Tibial nerve (tissue), 4 donors: ENCODE measurements at places on chromosomes 11 and 22.
A peak's percentile ranks its signal among the peaks of the same experiment; 100 is the strongest.

GRCh38 chr11:41613326-41613725, 153.9 kb upstream of the LRRC4C start:
- no peaks in the 10 kb centered on the region for H3K27me3 ChIP-seq
- H3K27ac ChIP-seq = no peak overlapping the region
- H3K36me3 ChIP-seq = no peaks in the 10 kb centered on the region
- H3K4me3 ChIP-seq = no peak overlapping the region
- no peak for DNase-seq
- no peaks in the 10 kb centered on the region for H3K4me1 ChIP-seq

GRCh38 chr11:6468712-6469495, 4.8 kb downstream of the TRIM3 start:
- H3K36me3 ChIP-seq = peaks cover 20% of the 10 kb centered on the region
- peak overlapping the region; percentile 62 for H3K27ac ChIP-seq
- DNase-seq = peak; percentile 90
- no peaks in the 10 kb centered on the region for H3K27me3 ChIP-seq

GRCh38 chr11:313787-314553, at the start of gene IFITM1:
IFITM1 (plus strand) TSS chr11:314040; CDS start chr11:314171, 131 bp downstream.
- no peaks in the 10 kb centered on the region for H3K36me3 ChIP-seq
- H3K27ac ChIP-seq = peak within 1 kb of the TSS; percentile 90
- H3K27me3 ChIP-seq = no peaks in the 10 kb centered on the region
- no peak for DNase-seq
- peaks cover 63% of the 10 kb centered on the region for H3K4me1 ChIP-seq
- H3K4me3 ChIP-seq = peak within 1 kb of the TSS; percentile 55

- H3K36me3 ChIP-seq = no peaks in the 10 kb centered on the region
- no peak for DNase-seq
- H3K27ac ChIP-seq = peak overlapping the region; percentile 96
- H3K27me3 ChIP-seq = no peaks in the 10 kb centered on the region
These were observed 15.3 kb upstream of the PICK1 start for GRCh38 chr22:38041760-38042487.

DNA sequence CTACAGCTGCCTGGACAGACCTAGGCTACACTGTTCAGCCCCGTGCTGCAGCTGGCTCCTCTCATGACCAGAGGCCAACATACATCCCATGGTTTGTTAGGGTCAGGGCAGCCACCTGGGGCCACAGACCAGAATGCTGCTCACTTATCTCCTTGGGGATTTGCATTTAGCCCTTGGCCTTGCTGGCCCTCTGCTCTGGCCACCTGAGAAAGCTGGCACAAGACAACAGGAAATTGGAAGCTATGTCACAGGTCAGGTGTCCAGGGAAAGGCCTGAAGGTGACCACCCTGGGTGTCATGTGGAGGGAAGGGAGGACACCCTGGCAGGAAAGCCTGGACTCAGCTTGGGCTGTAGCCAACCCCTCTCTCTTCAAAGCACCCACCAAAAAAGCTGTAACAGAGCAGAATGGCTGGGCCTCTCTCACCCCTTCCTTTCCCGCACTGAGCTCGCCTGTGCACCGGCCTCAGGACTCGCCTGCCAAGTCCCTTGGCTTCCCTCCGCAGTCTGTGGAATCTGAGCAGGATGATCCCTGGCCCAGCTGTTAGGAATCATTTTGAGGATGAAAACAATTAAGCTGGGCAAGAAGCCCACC, 86.3 kb downstream of the SNX19 start:
- H3K27ac ChIP-seq = no peak overlapping the region
- peaks cover 7% of the 10 kb centered on the region for H3K4me1 ChIP-seq
- H3K4me3 ChIP-seq = no peak overlapping the region
- peak; percentile 57 for DNase-seq
- no peaks in the 10 kb centered on the region for H3K27me3 ChIP-seq

GRCh38 chr11:122655527-122656072, at the start of gene UBASH3B:
UBASH3B (plus strand) TSS chr11:122655722; CDS start chr11:122656050, 328 bp downstream.
- peak; percentile 48 for DNase-seq
- H3K4me3 ChIP-seq = peak within 1 kb of the TSS; percentile 80
- H3K27me3 ChIP-seq = no peaks in the 10 kb centered on the region
- no peaks in the 10 kb centered on the region for H3K36me3 ChIP-seq

GRCh38 chr11:120208777-120209176, 2.1 kb upstream of the OAF start:
- peak overlapping the region; percentile 5 for H3K27ac ChIP-seq
- no peaks in the 10 kb centered on the region for H3K36me3 ChIP-seq
- peak; percentile 63 for DNase-seq
- peaks cover 52% of the 10 kb centered on the region for H3K4me1 ChIP-seq
- H3K27me3 ChIP-seq = no peaks in the 10 kb centered on the region

GRCh38 chr11:133506551-133507094, 25.7 kb downstream of the OPCML start:
- H3K4me1 ChIP-seq = peaks cover 4% of the 10 kb centered on the region
- H3K4me3 ChIP-seq = no peak overlapping the region
- H3K27me3 ChIP-seq = no peaks in the 10 kb centered on the region
- no peaks in the 10 kb centered on the region for H3K36me3 ChIP-seq
- DNase-seq = no peak

GRCh38 chr22:38239101-38239761, 33.6 kb downstream of the TMEM184B start:
- H3K4me1 ChIP-seq = peaks cover 90% of the 10 kb centered on the region
- H3K36me3 ChIP-seq = no peaks in the 10 kb centered on the region
- H3K27me3 ChIP-seq = no peaks in the 10 kb centered on the region
- no peak overlapping the region for H3K4me3 ChIP-seq
- no peak for DNase-seq

GRCh38 chr22:47062126-47062525, 299.7 kb downstream of the TBC1D22A start:
- H3K4me3 ChIP-seq = no peak overlapping the region
- no peaks in the 10 kb centered on the region for H3K36me3 ChIP-seq
- no peaks in the 10 kb centered on the region for H3K27me3 ChIP-seq
- no peak for DNase-seq
- H3K27ac ChIP-seq = no peak overlapping the region

GRCh38 chr11:119729581-119729927, 554 bp upstream of the NECTIN1 start:
- peak overlapping the region; percentile 91 for H3K27ac ChIP-seq
- no peaks in the 10 kb centered on the region for H3K36me3 ChIP-seq
- peak overlapping the region; percentile 73 for H3K4me3 ChIP-seq
- peaks cover 39% of the 10 kb centered on the region for H3K4me1 ChIP-seq

DNA sequence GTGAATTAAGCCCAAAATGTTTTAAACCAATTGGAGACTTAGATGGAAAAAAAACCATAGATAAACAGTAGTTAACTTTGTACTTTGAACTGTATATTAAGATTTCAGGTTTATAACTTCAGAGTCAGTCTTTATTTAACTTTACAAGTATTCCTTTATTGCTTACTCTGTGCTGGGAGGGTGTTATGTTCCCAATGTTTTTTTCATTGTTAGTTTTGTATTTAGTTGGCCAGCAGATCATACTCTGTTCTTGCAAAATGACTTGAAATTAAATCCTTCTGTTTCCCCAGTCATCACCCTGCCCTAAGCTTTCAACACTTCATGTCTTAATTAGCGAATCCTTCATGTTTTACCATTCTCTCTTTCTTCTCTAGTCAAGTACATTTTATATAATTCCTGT, 25.3 kb downstream of the SIK2 start:
- H3K36me3 ChIP-seq = peaks cover 2% of the 10 kb centered on the region
- H3K27me3 ChIP-seq = no peaks in the 10 kb centered on the region
- no peak overlapping the region for H3K27ac ChIP-seq
- H3K4me1 ChIP-seq = no peaks in the 10 kb centered on the region
- DNase-seq = no peak

GRCh38 chr22:43370036-43370435, 26.9 kb upstream of the SCUBE1 start:
- H3K4me3 ChIP-seq = no peak overlapping the region
- H3K27ac ChIP-seq = no peak overlapping the region
- DNase-seq = no peak
- no peaks in the 10 kb centered on the region for H3K4me1 ChIP-seq

- DNase-seq = no peak
- H3K4me1 ChIP-seq = peaks cover 27% of the 10 kb centered on the region
- no peak overlapping the region for H3K4me3 ChIP-seq
- H3K27me3 ChIP-seq = no peaks in the 10 kb centered on the region
- no peaks in the 10 kb centered on the region for H3K36me3 ChIP-seq
These were observed 155.2 kb downstream of the MAML2 start for GRCh38 chr11:96187822-96188221.

DNA sequence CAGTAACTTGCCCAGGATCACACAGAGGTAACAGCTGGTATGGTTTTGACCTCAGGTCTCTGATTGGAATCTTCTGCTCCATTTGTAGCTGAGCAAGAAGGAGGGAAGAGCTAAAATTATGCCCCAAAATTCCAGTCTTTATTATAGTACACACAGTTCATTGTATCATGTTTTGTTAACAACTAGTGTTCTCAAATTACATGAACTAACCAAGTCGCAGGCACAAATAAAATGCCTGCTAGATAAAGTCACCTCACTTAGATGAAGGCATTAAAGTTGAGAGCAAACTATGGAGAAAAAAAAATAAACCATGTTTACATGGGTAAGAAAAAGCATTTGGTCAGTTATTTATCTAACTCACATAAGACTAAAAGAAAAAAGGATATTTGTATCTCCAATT, 58.8 kb downstream of the PDGFD start:
- no peaks in the 10 kb centered on the region for H3K27me3 ChIP-seq
- H3K4me3 ChIP-seq = no peak overlapping the region
- peak overlapping the region; percentile 9 for H3K27ac ChIP-seq

DNA sequence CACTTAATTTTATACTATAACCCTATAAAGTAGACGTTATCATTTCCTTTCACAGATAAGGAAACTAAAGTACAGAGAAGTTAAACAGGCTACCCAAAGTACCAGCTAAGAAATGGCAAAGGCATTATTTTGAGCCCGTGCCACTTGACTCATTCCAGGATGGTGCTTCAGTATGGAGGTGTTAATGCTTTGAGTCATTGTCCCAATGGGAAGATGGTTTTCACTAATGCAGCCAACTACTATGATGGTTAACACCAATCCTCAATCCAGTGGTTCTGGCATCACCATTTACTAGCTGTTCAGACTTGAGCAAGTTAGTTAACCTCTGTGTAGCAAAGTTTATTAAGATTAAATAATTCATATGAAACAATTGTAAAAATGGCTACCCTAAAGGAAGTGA, 123.1 kb upstream of the SLC5A12 start:
- H3K27ac ChIP-seq = no peak overlapping the region
- no peaks in the 10 kb centered on the region for H3K27me3 ChIP-seq
- DNase-seq = no peak
- H3K4me1 ChIP-seq = peaks cover 20% of the 10 kb centered on the region

DNA sequence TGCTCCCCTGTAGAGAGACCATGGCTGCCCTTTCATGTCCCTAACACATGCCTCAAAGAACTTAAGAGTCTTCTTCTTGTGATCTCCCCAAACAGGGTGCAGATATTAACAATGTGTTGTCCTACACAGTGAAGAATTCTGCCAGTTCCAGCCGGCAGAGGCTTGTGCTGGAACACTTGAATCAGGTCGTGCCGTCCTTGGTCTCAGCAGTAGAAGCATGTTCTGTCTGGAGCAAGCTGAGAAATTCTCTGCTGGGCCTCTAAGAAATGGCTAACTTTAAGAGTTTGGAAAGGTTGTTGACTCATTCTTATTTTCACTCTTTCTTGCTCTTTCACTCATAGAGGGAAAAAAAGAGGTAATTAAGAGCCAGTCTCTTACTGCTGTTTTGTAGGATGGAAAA, 71.1 kb upstream of the SLC25A18 start:
- no peaks in the 10 kb centered on the region for H3K36me3 ChIP-seq
- H3K27ac ChIP-seq = peak overlapping the region; percentile 29
- no peak overlapping the region for H3K4me3 ChIP-seq
- no peaks in the 10 kb centered on the region for H3K27me3 ChIP-seq
- DNase-seq = no peak

GRCh38 chr11:65403607-65404121, 17.2 kb downstream of the FRMD8 start:
- H3K27me3 ChIP-seq = no peaks in the 10 kb centered on the region
- peaks cover 99% of the 10 kb centered on the region for H3K36me3 ChIP-seq
- no peak overlapping the region for H3K4me3 ChIP-seq
- no peak for DNase-seq
- H3K27ac ChIP-seq = peak overlapping the region; percentile 1

DNA sequence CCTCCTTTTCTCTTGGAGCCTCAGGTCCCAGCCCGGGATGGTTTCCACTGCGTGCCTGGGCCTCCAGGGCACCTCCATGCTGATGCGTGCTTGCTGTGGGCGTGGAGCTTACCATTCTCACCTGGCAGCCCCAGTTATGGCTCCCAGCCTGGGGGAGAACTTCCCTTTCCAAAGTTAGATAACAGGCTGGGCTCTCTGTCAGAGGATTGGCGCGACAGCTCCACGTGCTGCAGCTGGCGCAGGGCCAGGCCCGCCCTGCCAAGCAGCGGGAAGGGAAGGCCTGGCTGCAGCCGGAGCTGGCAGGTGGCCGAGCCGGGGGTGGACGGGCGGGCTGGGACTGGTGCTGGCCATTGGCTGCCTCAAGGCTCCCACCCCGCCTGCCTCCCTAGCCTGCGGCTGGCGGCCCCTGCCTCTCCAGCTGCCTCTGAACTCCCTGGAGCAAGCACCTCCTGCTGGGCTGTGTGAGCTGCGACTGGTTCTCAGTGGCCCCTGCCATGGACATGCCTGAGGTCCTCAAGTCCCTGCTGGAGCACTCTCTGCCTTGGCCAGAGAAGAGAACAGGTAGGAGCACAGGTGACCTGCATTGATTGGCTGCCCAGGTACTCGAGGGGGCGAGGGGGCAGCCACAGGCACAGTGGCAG, 14.6 kb upstream of the TEF start:
- peak overlapping the region; percentile 52 for H3K27ac ChIP-seq
- H3K27me3 ChIP-seq = no peaks in the 10 kb centered on the region
- no peaks in the 10 kb centered on the region for H3K36me3 ChIP-seq
- H3K4me3 ChIP-seq = peak overlapping the region; percentile 77

DNA sequence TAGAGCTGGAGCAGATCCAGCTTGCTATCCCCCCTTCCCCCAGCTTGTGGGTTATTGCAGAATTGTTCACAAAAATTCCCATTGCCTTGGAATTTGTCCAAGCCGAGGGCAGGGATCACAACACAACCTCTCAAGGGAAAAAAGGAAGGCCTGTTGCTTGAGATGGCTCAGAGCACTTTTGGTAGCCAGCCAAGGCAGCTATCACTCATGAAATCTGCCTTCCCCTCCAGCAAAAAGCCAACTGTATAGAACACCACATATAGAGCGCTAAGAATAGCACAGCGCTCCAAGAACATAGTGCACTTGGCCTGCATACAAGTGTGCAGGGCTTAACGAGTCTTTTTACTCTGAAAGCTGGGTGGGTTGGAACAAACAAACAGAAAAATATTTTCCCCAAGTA, 46.2 kb downstream of the FAM83F start:
- H3K4me3 ChIP-seq = no peak overlapping the region
- peak; percentile 64 for DNase-seq
- no peaks in the 10 kb centered on the region for H3K36me3 ChIP-seq
- H3K4me1 ChIP-seq = peaks cover 38% of the 10 kb centered on the region
- H3K27ac ChIP-seq = peak overlapping the region; percentile 86

- no peak overlapping the region for H3K27ac ChIP-seq
- no peaks in the 10 kb centered on the region for H3K4me1 ChIP-seq
- H3K4me3 ChIP-seq = peak overlapping the region; percentile 53
- DNase-seq = no peak
- no peaks in the 10 kb centered on the region for H3K27me3 ChIP-seq
These were observed 1.5 kb downstream of the GALNT18 start for GRCh38 chr11:11620173-11620920.
